Stimulated activated CD4-positive, alpha-beta T cell treated with anti-CD3 and anti-CD28 coated beads, Interleukin-12 subunit alpha, Interleukin-12 subunit beta, amount 100 ng/mL, for 4 hours (primary cell): ENCODE measurements at places on chromosomes 5 and 9.

GRCh38 chr9:110580850-110581249, 1.3 kb upstream of the SVEP1 start:
- DNase-seq, result no peak

GRCh38 chr9:122039234-122039633, 53.9 kb downstream of the TTLL11 start:
- no peak for DNase-seq

DNA sequence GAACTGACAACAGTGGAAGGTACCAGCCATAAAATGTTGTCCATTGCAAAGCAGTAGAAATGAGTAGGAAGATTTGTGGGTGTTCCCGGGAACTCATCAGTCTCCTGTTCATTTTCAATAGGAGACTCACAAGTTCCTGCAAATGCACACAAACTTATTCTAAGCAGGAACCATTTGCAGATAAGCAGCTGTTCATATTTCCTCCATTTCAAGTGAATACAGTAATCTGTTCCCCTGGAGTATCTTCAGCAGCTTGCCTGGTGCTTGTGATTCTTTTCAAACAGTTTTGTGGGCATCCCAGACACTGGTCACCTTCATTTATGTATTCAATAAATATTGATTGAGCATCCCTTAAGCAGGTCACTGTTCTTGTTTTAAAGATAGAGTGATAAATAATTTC, 1315.5 kb upstream of the C9orf72 start:
- DNase-seq, result no peak

DNA sequence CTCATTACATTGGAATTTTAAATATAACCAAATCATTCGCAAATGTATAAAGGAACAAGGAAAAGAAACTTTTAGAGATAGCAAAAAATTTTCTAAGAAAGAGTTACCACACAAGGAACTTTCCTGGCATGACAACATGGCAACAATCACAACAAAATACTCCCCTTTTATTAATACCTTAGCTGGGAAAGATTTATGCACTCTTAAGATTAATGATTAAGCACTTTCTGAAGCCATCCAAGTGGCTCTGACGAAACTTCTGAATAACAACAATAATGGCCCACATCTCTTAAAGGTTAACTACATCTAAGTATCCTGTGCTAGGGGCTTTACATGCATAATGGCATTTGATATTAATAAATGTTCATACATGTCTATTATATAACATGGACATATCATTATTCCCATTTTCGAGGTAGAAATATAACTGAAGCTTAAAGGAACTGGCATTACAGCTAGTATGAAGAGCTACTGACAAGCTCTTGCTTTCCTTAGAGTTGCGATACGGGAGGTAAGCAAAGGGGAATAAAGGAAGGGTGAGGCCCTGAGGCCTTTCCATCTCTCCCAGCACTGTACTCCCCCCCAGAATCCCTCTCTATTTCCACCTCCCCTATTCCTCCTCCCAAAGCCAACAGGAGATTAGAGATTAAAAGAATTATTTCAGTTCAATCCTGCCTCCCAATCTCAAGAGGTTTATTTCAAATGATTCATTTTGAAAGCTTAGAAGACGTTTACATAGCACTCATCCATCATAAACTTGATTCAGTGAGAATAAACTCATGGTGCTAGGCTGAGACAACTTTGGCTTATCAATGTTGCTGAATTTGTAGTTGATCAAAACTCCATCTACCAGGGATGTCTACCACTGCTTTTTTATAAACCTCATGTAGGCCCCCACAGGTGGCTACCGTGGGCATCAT, 9.6 kb downstream of the MTMR12 start:
- DNase-seq, result no peak

DNA sequence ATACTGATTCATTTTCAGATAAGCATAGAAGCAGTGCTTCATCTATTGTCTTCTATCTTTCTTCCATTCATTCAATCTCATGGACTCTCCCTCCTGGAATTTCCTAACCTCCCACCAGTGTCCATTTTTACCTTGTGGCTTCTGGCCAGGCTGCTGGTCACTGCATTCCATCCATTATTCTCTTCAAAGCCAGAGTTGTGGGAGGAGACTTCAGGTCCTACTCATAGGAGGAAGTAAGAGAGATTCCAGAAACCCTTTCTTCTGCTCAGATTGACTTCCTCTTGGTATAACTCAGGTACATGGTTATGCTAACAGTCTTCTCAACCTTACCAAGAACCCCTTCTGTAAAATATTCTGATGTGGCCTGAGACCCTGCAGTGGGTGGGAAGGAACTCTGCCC, 153.3 kb upstream of the SLC12A2 start:
- no peak for DNase-seq

DNA sequence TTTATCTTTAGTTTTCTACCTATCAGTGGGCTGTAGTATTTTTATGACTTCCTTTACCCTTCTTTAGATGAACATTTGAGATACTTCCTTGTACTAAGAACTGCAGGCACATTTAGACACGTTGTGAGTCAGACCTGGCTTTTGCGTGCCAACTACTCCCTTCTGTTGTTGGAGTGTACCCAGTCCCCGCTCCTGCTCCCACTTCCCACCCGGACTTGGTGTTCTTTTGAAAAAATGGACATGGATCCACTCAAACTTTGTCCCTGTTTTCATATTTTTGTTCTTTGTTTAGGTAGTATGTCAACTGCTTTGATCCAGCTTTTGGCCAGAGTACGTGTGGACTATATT, 60.7 kb downstream of the PARP8 start:
- no peak for DNase-seq

- no peak for DNase-seq
Observed at GRCh38 chr5:172749881-172750633, 20.9 kb downstream of the DUSP1 start.

DNA sequence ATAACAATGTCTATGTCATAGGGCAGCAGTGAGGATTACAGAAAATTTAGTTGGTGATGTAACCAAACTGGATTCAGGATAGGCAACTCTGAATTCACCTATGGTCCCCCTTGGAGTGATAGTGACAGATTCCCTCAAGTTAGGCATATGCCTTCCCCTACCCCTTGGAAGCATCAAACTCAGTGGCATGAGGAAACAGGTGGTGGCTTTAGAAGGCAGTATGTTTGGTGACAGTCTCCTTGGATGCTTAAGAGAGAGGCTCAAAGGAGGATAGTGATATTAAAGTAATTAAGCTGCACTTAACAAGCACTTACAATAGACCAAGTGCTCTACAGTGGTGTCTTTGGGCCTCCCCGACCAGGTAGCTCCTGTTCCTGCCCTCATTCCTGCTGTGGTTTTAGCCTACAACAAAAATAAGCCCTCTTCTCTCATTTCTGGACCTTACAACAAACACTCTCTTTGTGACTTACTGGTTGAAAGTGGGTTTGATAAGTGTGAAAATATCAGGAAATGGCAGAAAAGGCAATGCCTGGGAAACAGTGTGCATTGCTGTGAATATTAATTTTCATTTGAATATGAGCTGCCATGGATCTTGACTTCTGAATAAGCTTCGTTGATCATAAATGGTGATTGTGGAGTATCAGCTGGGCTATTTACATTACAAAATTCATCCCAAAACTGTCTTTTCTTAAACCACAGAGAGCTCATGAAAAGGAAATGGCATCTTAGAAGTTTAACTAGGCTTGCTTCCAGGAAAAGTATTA, 29.2 kb downstream of the NR4A3 start:
- DNase-seq, result no peak

DNA sequence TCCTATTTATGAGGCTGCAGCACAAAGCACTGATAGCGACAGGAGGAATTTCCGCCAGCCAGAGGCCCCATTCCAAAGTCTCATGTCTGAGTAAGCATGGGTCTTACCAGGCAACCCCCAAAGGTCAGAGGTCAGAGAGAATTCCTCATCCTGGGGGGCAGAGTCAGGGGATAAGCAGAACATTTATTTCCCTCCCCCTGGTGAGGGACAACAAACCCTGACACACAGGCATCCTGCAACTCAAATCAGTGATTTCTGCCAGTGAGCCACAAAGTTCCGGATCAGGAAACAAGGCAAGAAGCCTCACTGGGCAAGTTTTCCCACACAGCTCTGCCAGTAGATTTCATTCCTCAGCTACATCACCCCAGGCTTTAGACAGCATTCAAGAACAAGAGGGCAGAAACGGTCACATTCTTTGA, 37.0 kb downstream of the ADAMTS12 start:
- no peak for DNase-seq

DNA sequence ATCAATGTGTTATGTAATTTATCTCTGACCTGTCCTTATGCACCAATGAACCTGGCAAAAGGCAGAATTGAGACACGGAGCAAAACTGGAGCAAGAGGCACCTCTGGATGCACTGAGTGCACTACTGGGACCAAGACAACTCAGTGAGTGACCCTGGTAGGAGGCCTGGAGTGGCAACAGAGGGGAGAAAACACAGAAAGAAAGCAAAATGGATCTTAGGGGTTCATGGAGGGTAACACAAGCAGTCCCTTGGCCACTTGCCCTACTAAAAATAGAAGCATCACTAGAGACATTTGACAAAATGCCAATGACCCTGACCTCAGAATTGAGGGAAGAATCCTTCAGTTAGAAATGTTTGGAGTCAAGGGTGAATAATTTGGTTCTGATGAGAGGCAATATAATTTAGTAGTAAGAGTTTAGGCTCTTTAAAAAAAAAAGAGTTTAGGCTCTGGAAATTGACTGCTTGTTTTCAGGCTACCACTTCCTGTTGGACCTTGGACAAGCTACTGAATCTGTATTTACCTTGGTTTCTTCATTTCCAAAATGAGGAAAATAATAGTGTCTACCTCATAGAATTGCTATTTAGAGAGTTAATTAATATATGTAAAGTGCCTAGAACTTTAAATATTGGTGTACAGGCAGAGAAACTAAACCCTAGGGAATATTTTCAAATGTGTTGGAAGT, 234.9 kb upstream of the TARS1 start:
- no peak for DNase-seq

DNA sequence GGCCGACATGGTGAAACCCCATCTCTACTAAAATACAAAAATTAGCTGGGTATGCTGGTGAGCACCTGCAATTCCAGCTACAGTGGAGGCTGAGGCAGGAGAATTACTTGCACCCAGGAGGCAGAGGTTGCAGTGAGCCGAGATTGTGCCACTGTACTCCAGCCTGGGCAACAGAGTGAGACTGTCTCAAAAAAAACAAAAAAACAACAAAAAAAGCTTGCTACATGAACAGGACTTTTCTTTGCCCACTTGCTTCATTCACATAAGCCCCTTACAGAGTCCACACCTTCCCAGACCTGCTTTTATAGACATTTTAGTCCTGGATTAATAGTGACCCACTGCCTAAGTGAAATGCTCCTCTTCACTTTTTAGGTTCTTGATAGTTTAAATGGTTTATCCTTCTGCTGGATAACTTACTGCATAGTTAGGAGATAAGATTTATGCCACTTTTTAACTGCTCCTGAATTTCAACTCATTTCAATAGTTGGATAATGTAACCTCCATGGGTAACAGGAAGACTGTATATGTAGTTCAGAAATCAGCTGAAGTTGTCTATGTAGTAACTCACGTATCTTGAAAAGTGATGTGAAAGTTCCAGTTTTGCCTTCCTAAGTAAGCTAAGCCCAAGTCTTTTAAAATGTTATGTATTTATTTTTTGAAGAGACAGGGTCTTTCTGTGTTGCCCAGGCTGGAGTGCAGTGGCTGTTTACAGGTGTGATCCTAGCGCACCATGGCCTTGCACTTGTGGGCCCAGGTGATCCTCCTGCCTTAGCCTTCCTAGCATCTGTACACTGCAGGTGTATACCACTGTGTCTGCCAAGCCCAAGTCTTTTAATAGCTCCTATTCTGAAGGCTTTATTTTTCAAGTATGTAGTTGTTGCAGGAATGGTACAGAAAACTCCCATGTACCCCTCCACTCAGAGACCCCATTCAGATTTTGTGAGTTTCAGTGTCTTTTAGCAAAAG, 19.7 kb downstream of the SUB1 start:
- DNase-seq, result no peak
